ENCODE measurements at places on chromosomes 7 and 10.
A peak's percentile ranks its signal among the peaks of the same experiment; 100 is the strongest.

DNA sequence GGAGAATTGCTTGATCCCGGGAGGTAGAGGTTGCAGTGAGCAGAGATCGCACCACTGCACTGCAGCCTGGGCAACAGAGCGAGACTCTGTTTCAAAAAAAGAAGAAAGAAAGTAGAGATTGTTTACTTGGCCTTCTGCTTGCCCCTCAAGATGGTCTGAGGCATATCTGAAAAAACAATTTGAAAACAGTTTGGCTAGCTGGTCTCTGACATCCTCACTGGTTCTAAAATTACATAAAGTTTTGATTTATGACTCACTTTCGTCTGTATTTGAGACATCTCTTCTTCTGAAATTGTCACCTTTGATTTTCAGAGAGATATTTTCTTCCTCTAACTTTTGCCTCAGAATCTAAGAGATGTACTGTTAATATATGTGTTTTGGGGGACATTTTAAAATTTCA is 49.6 kb upstream of the HELLS start:
- no peak for DNase-seq

- no peak for DNase-seq
These were observed 76.8 kb upstream of the PITRM1 start for GRCh38 chr10:3249307-3249889.

DNA sequence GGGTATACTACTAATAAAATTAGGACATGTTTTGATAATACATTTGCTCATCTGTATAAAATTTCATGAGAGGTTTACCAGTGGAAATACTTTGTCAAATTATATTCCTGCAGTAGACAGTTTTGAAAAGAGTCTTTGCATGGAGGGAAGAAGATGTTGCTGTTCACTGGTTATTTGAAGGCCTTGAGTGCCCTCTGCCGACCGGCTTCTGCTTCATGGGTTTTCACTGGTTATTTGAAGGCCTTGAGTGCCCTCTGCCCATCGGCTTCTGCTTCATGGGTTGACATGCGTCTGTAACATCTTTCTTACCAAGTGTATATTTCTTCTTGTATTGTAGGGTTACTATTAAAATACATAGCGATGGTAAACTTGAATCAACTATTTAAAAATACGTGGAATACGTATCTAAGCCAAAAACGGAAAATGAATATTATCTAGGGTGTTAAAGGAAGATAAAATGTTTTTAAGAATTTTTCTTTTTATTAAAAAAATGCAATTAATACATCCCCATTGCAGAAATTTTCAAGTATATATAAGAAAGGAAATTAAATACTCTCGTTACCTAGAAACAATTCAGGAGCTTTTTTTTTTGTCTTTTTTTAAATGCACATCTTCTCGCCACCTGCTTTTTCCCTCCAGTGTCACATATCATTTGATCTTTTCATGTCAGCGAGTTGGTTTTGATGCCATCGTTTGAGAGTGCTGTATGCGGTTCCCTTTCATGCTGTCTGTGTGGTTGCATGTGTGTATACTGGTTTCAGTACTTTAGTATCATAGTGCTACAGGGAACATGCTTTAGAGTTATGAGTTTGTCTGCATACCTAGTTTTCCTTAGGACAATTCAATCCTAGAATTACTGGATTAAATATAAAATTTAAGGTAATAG is 73.4 kb downstream of the SHH start:
- DNase-seq = peak; percentile 42

GRCh38 chr10:100999742-101000126 is at the start of gene LZTS2:
LZTS2 (plus strand) TSS chr10:100999808; CDS start chr10:101002539, 2,731 bp downstream.
- DNase-seq = no peak

GRCh38 chr10:110207011-110207804 is at the start of gene MXI1:
MXI1 (plus strand) TSS chr10:110207605; CDS start chr10:110207809, 204 bp downstream.
- peak; percentile 52 for DNase-seq

- DNase-seq = no peak
These were observed 8.8 kb downstream of the ITGB1 start for GRCh38 chr10:32949221-32949678.

DNA sequence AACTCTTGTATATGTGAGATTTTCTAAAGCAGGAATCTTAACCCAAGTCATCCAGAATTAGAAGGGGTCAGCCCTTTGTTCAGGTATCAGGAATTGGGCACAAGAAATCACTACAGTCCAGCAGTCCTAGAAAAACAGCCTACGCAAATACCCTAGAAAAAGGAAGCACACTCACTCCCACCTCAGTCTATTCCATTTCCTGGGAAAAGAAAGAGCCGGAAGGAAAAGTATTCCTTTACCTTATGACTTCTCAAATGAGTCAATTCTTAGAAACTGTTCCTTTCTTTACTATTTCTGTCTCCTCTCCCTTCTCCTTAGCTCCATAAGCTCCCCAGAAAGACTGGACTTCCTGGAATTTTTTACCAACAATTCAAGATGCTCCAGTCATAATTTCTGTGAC is 62.7 kb downstream of the DNAJC12 start:
- no peak for DNase-seq

GRCh38 chr10:23676296-23676695 is 237.4 kb downstream of the OTUD1 start:
- DNase-seq = no peak

GRCh38 chr10:128624656-128625530 is 498.7 kb upstream of the MKI67 start:
- no peak for DNase-seq

DNA sequence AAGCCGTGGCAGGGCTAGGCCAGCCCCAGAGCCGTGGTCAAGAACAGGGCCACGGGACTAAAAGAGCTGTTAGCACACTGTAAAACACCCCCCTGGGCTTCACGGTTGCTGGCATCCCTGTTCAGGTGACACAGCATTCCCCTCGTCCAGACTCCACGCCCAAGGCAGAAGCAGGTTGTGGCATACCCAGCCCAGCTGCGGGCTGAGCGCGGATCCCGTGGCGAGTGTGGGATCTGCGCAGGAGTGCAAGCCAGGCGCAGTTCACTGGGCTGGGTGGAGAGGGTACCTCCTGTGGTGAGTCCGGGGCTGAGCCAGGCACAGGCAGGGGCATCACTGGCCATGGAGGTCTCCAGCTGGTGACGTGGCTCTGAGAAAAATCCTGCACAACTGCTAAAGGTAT is 199.1 kb downstream of the FZD1 start:
- no peak for DNase-seq

DNA sequence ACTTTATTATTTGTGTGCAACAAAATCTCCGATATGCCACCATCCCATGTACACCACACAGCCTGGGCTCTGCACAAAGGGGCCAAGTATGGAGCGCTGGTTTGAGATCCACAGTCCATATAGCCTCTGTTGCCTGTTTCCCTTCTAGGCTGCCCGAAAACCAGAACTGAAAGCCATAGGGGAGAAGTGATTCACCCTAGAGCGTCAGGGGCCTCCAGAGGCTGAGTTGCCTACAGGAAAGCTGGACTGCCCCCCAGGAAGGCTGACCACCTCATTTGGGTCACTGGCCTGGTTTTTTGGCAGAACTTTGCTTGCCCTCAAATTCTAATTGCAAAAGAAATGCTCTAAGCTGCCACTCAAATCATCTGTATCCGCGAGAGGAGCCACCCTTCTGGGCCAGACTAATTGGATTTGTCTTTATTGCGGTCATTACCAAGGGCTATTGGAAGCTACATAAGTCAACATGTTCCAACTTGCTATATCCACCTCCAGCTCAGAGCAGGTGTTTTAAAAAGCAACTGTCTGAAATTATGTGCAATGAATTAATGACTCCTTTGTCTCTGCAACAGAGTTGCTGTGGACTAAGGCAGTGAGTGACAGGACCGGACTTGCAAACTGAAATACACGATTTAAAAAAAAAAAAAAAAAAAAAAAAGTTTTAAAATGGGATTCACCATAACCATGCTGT is 28.3 kb upstream of the FRMD4A start:
- no peak for DNase-seq

DNA sequence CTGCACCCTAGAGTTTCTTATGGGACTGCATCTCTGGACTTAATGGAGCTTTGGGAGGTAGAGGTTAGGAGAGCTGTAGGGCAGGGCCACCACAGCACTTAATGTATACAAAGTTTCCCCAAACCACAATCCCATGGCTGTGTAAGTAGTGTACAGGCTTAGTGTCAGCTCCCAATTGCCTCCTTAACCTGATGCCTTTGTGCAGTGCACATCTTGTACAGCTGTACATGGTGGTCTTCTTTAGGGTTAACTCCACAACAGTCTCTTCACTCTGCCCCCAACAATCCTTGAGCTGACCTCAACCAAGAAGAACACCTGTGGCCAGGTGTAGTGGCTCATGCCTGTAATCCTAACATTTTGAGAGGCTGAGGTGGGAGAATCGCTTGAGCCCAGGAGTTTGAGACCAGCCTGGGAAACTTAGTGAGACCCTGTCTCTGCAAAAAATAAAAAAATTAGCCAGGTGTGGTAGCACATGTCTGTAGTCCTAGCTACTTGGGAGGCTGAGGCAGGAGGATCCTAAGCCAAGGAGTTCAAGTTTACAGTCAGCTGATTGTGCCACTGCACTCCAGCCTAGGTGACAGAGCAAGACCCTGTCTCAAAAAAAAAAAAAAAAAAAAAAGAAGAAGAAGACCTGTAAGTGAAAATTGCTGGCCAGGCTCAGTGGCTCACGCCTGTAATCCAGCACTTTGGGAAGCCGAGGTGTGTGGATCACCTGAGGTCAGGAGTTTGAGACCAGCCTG is 6.8 kb downstream of the PLAU start:
- no peak for DNase-seq

DNA sequence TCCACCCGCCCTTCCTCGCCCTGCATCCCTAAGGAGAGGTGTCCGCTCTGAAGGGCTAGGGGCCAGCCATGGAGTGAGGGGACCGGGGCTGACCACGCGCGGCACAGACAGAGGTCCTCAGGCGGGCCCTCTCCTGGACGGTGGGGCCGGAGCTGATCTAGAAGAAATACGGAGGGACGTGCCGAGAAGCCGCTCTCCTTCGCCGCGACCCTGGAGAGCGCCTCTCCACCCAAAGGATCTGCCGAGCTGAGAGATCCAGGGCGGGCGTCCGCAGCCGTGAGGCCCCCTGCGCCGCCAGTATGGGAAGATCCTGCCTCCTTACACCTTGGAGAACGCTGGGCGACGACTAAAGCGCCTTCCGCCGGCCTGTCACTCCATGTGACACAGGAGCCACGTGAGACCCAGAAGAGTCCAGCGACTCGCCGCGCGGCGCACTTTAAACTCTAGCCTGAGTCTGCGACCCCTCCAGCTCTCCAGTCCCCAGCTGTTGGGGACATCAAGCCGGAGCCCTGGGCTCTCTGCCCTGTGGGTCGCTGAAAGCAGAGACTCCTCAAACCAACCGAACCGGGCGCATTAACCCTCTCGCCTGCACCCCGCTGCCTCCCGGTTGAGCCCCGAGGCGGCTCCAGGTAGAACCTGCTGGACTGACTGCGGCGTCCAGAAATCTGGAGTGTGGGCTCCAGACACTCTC is 1.5 kb upstream of the SFMBT2 start:
- DNase-seq = peak; percentile 34

GRCh38 chr10:86728056-86728455 is 28.4 kb upstream of the BMPR1A start:
- no peak for DNase-seq

GRCh38 chr7:115274-115911 is 77.0 kb upstream of the FAM20C start:
- no peak for DNase-seq

GRCh38 chr10:78470267-78471103 is 436.8 kb downstream of the RPS24 start:
- no peak for DNase-seq

- DNase-seq = no peak
These were observed 156.8 kb downstream of the NRCAM start for GRCh38 chr7:108299251-108299973.

DNA sequence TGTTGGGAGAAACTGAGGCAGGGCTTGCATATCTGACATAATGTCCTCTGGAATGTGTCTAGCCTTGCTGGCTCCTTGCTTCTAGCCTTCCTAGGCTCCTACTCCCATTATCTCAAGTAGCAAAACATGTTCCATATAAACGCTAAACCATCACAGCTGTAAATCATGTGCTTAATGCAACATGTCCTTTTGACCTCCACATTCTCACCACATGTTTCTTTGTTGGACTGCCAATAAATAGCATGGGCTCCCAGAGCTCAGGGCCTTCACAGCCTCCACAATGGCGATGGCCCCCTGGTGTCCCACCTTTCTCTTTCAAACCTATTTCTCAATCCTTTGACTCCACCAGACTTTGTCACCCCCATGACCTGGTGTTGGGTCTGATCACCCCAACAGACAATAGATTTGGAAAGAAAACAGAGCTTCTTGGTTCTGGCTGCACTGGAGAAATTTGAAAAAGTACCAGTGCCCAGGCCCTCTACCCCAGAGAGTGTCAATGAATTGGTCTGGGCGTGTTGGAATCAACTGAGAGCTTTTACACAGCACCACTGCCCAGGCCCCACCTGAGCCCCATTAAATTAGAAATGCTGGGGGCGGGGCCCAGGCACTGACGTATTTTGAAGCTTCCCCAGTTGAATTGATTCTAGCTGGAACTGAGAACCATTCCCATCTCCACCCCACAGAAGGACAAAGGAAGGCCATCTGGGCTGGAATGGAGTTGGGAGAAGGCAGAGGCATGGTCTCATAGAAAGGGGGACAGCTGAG is 41.3 kb upstream of the GGCT start:
- DNase-seq = no peak

DNA sequence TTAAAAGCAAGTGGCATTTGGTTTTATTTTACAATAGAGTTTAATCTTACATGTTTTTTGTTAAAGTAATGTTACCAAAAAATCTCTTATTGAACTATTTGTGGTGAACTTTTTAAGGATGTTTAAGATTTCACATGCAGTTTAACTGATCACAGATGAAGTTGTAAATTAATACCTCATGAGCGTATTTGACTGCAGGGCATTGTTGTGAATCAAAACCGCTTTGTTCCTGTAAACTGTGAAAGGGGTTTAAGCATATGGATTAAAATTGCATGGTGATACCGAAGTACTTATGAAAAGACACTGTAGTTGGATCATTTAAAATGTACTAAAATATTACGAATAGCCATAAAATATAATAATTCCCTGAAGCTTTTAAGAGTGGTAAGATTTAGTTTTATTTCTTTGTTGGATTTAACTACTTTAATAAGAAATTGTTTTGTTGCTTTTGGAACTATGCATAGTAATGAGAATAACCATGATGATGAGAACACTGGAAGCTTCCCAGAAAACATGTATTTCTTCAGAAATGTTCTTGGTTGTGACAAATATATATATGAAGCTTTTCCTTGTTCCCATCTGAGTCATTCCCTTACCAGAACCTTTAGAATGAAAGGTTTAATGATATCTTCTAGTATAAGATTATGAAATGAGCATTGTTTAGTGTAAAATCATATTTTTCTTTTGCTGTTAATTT is 131.3 kb downstream of the ADK start:
- DNase-seq = no peak

- no peak for DNase-seq
These were observed 77.0 kb downstream of the FRMD4A start for GRCh38 chr10:14253711-14254110.

DNA sequence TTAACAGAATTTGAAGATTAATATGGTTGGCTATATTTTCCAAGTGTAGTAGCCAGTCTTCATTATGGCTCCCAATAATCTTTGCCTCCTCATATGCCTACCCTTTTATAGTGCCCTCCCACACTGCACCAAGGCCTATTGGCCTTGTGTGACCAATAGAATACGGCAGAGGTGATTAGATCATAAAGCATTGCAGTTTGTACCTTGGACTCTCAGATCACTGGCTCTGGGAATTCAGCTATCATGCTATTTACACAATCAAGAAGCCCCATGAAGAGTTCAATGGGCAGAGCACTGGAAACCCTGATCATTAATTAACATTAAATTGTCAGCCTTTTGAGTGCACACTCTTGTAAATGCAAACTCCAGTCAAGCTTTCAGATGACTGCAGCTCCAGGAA is 154.5 kb upstream of the MAGI2 start:
- no peak for DNase-seq

All from activated B cell treated with CpG ODN at 0.5 μM for 24 hours (primary cell).